ENCODE measurements at places on chromosomes 6 and 20.

- DNase-seq = no peak
Observed at GRCh38 chr6:2235777-2236495, 9.5 kb downstream of the GMDS start.

DNA sequence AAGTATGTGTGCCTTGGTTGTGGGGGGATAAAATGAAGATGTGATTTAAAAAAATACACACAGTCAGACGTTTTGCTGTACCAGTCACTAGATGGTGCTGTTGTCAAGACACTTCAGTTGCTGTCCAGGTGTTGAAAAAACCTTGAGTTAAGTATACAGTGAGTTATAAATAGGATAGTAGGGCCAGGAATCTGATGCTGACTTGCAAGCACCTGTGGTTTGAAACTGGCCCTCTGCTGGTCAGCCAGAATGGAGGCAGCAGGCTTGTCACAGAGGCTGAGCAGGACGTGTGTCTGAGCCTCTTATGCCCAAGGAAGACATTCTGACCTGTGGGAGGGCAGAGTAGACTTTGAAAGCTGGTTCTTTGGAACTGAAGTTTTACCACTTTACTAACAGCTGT, 27.8 kb downstream of the RNF8 start:
- peak; percentile 68 for DNase-seq

- DNase-seq = no peak
Observed at GRCh38 chr20:63517376-63518309, 2.9 kb upstream of the PPDPF start.

- DNase-seq = peak; percentile 70
Observed at GRCh38 chr6:116969211-116969863, 92.3 kb downstream of the RFX6 start.

DNA sequence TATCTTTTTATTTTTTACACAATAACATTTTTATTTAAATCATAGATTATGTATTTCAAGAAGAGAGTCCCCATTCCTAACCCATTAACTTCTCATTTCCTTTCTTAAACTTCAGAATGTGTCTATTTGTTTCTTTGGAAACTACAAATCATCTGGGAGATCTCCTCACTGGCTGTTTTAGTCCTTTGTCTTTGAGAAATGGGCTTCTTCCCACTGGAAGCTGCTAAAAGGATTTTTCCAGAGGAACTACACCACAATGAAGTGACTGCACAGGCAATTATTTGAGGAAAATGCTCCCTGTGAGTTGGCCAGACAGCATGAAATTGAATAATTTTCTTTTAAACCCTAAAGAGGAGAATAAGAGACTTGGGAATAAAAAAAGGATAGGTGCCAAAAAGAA, 119.1 kb downstream of the TENT5A start:
- DNase-seq = no peak

GRCh38 chr6:68233623-68234022, 401.5 kb upstream of the ADGRB3 start:
- DNase-seq = no peak

- peak; percentile 61 for DNase-seq
Observed at GRCh38 chr6:11711003-11711983, 67.3 kb downstream of the ADTRP start.

DNA sequence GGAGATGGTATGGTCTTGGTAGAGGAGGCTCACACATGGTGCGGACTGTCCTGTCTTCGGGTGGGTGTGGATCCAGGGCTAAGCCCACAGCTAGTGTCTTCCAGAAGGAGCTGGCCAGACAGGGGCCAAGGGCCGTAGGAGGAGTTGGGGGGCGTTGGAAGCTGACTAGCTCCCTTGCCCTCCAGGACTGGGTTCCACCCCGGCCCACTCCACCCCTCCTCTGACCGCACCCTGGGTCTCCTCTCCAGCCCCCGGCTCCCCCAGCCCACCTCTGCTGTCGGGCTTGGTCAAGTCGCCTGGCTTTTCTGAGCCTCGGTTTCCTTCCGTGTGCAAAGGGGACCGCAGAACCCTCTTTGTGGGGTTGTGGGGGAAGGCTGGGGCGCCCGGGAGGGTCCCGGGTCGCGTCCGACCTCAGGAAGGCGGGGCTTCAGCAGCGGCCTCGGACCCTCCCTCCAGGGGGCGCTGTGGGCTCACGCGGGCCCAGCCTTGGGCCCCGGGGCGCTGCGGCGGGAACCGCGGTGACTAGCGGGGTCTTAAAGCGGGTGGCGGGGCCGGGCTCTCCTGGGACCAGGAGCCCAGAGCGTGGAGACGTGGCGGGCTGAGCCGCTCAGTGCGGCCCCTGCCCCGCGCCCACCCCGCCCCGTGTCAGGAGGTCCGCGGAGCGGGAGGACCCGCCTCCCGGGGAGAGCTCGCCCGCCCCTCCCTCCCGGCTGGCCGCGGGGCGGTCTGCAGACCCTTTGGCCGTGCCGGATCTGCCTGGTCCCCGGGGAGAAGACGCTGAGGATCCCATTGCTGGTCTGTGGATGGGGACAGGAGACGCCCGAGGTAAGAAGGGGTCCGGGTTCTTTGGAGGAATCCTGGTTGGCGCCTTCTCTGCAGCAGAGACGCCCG, 5.4 kb downstream of the NPBWR2 start:
- peak; percentile 73 for DNase-seq

DNA sequence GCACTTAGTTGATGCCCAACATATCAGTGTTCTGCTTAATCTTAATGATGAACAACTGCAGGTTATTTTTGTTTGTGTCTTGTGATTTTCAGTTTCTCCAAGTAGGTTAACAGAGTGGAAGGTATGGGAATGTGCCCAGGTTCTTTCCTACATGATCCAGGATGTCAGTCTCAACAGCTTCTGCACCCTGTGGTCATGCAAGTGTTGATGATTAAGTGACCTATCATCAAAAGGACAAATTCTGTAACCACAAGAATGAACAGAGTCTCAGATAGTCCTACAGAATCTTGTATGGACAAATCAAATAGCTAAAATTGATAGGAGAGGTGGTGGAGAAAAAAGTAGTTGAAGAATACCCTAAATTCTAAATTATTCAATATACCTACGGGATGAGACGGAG, 26.1 kb downstream of the MAN1A1 start:
- DNase-seq = no peak

GRCh38 chr20:48858075-48858790, 30.4 kb upstream of the PREX1 start:
- no peak for DNase-seq

DNA sequence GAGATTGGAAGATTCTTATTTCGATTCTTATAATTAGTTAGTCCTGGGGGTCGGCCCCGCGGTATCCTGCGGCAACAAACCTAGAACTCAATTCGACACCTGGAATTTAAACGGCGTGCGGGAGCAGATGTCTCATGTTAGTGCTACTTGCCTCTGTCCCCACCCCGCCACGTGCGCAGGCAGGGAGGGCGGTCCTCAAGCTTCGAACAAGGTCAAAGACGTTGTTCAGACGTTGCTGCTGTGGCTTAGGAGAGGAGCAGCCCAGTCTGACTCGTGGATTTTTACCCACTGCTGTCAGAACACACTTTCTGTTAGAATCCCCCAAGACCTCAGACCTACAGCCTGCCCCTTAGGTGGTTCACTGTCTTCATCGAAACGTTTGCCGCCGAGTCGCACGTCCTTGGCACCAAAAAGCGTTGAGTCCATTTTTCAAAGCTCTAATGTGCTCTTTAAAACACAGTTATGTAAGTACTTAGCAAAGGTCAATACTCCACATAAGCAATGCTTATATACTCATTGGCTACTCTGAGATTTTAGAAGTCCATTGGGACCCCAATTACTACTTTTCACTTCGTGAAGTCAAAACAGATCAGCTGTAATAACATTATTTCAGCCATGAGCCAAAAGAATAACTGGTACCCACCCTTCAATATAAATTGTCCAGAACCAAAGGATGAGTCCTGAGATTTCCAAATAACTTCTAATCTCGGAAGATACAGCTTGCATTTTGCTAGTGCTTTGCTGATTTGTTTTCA, 2.7 kb upstream of the C6orf62 start:
- DNase-seq = no peak

DNA sequence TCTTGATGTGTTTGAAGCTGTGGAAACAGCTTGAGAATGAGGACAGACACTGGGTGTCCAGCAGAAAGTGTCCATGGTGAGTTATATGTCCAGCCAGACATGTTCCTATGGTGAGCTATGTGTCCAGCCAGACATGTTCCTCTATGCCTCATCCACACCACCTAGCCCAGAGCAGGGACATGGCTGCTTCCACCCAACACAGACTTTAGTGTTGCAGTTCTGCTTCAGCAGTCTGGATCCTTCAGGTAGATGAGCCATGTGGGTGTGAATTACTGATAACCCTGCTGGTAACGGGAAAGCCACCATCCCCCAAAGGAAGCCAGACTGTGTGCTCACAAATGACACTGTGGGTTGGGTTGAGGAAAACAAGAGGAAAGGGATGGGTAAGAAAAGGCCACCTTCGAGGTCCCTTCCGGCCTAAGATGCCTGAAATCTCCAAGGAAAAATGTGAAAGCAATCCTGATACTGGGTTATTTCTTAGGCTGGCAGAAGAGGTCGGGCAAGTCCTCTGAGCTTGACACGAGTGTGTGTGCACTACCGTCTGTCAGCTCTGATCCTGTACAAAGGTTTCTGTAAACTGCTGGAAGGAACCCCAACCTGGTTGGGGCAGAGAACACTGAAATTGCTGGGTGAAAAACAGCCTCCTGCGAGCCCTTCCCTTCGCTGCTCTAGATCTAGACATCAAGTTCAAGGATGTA, 77.8 kb downstream of the NINL start:
- DNase-seq = no peak

DNA sequence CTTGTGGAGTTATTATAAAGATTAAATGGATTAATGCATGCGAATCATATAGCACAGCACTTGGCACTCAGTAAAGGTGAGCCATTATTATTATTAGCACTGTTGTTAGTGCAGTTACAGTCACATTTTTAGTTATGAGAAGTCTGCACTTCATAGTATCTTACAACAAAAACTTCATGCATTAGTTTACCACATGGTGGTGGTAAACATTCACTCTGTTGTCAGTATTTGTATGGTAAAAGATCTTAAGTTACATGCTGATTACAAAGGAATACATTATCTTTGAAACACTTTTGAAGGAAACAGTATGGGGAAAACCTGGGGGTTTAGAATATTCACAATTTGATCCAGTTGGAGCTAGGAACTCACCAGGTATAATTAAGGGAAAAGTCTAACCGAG, 20.8 kb downstream of the TMEM14A start:
- DNase-seq = no peak

DNA sequence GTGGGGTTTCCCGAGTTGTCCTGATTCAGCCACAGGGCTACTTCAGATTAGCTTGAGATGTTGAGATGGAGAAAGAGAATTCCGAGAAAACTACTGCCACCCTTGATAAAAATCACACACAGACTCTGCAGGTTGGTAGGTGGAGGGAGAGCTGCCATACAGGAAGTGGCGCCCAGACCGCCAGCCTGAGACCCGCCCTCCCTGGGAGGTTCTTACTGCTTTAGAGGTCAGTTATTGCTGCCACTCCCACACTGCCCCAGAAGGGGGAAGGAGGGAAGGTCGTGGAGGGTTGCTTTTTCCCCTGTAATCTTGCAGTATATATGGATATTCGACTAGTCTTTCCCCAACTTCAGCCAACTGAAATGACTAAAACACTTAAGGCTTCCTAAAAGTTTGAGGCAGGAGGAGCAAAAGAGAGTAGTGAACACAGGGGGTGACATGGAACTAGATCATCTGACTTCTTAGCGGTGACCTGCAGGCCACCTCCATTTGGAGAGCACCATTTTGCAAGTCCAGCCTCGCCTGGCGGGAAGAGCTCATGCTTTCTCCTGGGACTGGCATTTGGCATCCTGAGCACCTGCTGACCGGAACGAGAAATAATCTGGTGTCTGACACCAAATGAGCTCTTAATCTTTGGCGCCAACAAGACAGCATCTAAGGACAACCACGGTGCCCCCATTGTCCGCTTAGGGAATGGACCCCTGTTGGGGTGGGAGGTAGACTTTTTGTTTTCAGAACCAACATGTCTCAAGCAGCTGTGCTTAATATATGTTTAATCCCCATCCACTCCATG, 35.7 kb upstream of the SLC22A1 start:
- peak; percentile 25 for DNase-seq

GRCh38 chr6:14055541-14055940, 62.0 kb upstream of the CD83 start:
- DNase-seq = no peak

DNA sequence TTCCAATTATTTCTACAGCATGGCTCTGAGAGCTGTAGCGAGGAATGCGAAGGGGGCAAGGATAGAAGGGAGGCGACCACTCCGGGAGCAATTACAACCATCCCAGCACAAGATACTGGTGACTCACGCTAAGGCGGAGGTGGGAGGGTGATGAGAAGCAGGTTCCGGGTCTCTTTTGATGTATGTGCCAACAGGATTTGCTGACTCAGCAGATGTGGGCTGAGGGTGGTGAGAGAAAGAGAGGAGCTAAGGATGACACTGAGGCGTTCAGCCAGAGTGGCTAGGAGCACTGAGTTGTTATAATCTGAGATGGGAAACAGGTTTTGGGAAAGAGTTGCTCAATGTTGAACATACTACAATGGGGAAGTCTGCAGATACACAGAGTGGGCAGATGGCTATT, 9.3 kb upstream of the TXNDC5 start:
- DNase-seq = peak; percentile 49

DNA sequence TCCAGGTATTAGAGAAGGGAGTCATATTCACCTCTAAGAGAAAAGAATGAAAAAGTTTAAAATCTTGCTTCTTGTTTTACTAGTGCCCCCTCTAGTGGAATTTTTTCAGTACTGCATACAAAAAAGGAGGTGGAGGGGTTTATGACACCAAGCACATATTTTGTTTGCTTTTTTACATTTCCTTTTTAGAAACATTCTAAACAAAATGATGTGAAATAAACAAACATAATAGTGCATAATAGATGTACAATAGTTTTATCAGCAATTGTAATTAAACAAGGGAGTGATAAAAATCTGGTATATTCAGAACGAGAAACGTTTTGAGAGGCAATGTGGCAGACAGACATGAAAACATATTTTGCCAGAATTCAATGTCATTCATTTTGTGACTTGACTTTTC, 111.0 kb upstream of the TFAP2D start:
- DNase-seq = peak; percentile 42

GRCh38 chr6:170448751-170449630, 104.1 kb downstream of the PSMB1 start:
- DNase-seq = no peak

DNA sequence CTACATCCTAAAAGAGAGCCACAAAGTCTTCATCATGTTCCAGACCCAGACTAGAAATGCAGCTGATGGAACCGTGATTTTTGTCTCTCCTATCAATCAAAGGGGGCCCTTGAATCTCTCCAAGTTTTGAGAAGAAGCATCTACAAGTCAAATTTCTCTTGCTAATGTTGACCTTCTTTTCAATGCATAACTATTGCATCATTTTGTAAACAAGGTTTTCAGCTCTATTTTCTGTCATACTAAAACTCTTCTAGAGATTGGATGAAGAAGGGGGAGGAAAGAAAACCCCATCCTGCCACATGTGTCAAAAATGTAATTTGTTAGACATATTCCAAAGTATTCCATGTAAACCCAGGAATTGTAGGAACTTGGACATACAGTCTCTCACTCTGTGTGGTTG, 169.2 kb downstream of the LMBRD1 start:
- DNase-seq = no peak

DNA sequence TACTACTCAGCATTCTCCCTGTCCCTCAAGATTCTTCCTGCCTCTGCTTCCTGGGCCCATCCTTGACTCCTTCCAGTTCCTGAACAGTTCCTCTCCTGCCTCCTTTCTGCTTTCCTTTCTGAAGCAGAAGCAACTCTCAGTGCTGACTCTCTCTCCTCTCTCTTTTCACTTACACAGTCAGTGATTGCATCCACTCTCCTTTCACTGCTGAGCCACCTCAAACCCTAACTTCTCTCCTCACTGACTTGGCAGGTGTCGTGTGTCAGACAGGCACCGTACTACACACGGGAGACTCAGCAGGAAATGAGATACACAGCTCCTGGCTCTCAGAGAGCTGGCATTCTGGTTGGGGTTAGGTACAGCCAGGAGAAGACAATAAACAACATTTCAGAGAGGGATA, 5.6 kb downstream of the ABHD16A start:
- no peak for DNase-seq
